ENCODE measurements at places on chromosomes 5 and 9.

DNA sequence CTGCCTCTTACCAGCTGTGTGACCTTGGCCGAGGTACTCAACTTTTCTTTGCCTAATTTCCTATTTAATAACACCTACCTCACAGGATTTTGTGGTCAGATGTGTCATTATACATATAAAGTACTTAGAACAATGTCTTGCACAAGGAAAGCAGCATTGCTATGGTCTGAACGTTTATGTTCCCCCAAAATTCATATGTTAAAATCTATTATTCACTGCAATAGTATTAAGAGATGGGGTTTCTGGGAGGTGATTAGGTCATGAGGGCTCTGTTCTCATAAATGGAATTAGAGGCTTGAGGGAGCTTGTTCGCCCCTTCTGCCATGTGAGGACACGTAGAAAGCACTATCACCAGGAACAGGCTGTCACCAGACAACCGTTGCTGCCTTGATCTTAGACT lies 10.9 kb upstream of the RNF145 start:
- no peak for DNase-seq

DNA sequence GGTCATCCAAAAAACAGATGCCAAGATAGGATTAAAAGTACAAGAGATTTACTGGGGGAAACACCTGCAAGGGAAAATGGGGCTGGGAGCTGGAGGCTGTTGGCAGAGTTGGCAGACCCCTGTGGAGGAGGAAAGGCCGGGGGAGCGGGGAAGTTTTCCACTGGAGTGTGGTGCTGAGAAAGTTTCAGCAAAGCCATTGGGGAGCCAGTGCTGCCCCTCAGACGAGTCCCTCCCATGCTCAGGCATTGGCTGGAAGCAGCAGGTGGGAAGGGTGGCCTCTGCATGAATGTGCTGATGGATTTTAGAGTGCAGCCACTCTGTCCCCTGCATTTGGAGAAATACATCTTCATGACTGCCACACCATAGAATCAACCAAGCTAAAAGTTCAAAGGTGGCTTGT lies 52.8 kb downstream of the TTC1 start:
- no peak for DNase-seq

- no peak for DNase-seq
Observed at GRCh38 chr9:123131258-123131657, 97.8 kb downstream of the GPR21 start.

GRCh38 chr5:75711151-75711550 lies 6.1 kb downstream of the POC5 start:
- no peak for DNase-seq

DNA sequence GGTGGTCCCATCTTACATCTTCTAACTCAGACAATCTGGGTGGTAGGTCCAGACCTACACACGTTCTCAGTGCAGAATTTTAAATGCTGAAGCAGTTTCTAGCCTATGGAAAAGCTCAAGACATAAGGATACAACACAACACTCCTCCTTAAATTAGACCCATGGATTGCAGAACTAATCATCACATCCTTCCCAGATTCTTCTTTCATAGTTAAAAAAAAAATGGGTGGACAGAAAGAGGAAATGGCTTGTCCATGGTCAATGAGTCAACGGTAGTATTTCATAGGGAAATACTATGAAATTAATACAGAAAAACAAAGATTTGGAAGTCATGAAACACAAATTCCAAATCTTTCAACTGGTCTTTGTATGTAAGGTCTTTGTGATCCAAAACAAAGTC lies 106.9 kb downstream of the PAPPA start:
- no peak for DNase-seq

DNA sequence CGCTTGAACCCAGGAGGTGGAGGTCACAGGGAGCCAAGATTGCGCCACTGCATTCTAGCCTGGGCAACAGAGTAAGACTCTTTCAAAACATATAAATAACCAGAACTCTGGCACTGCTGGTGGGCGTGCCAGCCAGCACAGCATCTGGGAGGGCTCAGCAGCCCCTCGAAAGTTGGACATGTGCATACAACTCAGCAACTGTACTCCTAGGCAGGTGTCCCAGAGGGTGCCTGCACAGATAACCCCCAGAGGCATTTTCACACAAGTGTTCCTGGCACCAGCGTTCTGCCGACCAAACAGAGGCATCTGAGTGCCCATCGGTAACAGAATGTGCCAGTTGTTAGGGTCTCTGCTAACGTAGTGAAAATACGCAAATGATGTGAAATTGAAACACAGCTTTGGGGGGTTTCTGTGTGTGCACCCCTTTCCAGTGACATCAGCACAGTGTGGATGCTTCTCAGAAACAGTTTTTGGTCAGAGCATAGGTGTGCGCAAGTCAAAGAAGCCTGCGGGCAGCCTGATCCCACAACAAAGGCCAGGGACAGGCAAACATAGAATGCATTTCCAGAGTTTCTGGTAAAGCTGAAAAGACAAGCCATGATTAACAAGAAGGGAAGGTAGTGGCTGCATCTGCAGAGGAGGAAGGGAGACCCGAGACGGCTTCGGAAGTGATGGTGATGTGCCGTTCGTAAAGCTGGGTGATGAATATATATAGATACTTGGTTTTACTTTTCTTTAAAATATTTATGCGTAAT lies 190.2 kb downstream of the CACNA1B start:
- no peak for DNase-seq

DNA sequence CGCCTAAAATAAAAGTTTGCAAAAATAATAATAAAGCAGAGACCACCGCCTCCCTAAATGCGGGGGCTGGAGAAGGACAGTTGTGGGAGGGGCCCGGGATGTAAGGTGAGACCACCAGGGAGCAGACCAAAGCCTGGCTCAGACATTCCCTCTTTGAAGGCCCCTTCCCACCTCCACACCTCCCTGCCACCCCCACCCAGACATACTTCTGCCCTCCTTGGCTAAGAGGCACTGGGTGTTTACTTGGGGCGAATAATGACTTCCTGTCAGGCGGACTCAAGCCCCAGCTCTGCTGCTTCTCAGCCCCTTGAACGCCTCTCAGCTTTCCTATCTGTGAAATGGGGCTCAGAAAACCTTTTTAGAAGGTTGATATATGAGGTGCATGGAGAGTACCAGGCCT lies 58.8 kb upstream of the GGTA1 start:
- DNase-seq: no peak

DNA sequence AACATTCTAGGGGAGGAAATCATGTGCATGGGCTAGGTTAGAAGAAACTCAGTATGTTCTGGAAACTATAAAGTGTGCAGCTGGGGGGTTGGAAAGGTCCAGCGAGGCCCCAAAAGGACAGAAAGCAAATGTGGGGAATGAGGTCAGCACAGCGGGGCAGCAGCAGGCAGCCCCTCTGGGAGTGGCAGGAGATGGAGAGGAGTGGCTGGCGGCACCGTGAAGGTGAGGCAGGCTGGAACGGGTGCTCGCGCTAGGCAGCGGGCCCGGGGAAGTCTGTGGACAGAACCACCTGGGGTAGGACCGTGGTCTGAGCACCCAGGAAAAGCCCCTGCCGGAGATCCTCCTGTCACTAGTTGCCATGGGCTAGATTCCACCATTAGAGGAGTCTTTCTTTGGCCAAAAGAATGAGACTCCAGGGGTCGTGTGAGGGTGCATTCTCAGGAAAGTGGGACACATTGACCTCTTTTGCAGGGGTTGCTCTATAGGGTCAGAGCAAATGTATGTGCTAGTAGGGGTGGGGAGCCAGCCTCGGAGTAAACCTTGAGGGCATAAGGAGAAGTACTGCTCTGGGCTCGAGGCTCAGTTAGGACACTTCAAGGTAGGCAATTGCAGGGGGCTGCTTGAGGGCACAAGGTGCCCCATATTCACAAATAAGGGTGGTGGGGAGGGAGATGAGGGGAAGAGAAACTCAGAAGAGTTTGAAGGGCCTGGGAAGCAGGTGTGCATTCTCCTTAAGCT lies 61.2 kb downstream of the IL6ST start:
- DNase-seq: no peak

GRCh38 chr9:81636255-81636599 lies 53.1 kb downstream of the TLE1 start:
- DNase-seq: no peak

GRCh38 chr5:132539716-132540115 lies 3.6 kb downstream of the IL5 start:
- no peak for DNase-seq

- no peak for DNase-seq
Observed at GRCh38 chr5:128844354-128844923, 120.8 kb upstream of the SLC27A6 start.

GRCh38 chr5:83827111-83827557 lies 106.5 kb upstream of the HAPLN1 start:
- no peak for DNase-seq

- DNase-seq: no peak
Observed at GRCh38 chr9:15642369-15642962, 89.6 kb downstream of the CCDC171 start.

DNA sequence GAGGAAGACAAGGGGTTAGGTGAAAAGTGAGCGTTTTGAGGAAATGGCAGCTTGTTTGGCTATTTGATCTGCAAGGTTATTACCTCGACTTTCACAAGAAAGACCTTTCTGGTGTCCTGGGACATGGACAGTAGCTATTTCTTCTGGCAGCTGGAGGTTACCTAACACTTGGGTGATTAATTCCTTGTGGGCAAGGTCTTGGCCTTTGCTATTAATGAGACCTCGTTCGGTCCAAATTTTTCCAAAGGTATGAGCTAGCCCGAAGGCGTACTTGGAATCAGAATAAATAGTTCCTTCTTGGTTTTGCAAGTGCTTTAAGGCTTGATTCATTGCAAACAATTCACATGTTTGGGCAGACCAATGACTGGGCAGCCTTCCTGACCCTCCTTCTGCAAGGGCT lies 4.9 kb downstream of the GTF3C5 start:
- no peak for DNase-seq

Measured in activated CD4-positive, alpha-beta T cell treated with anti-CD3 and anti-CD28 coated beads, Interleukin-2, amount 50 U/mL, for 24 hours (primary cell).